ENCODE measurements at places on chromosomes 4 and X. TPM values are rescaled to one million over a fixed set of nuclear protein-coding genes. Genes with fewer than 3 reads are reported as not detected.

DNA sequence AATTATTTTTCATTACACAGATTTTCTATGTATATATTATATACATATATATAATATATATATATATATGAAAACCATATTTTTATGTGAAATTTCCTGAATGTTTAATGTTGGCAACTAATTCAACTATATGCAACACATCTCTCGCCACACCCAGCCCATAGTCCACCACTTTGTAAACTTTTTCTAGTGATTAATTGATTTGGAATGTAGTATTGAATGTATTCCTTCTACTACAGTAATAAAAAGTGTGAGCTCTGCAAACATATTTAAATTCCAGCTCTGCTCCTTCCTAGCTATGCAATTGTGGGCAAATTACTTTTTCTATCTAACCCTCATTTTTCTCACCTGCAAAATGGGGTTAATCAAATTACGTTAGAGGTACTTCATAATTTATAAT, 187.8 kb downstream of the TEX11 start:
- no peaks in the 10 kb centered on the region for H3K27me3 ChIP-seq
- H3K4me1 ChIP-seq: no peaks in the 10 kb centered on the region
- no peak for DNase-seq
- no peak overlapping the region for H3K27ac ChIP-seq
- H3K4me3 ChIP-seq: no peak overlapping the region
- no peaks in the 10 kb centered on the region for H3K36me3 ChIP-seq

- H3K36me3 ChIP-seq: no peaks in the 10 kb centered on the region
- H3K4me3 ChIP-seq: no peak overlapping the region
- no peak overlapping the region for H3K27ac ChIP-seq
- no peak for DNase-seq
- H3K4me1 ChIP-seq: no peaks in the 10 kb centered on the region
- no peaks in the 10 kb centered on the region for H3K27me3 ChIP-seq
Observed at GRCh38 chr4:182367153-182367552, 124.0 kb downstream of the TENM3 start.

- no peaks in the 10 kb centered on the region for H3K27me3 ChIP-seq
- H3K36me3 ChIP-seq: peaks cover 39% of the 10 kb centered on the region
- DNase-seq: no peak
Observed at GRCh38 chr4:148152868-148153625, 289.2 kb downstream of the NR3C2 start.

- no peak overlapping the region for H3K27ac ChIP-seq
- no peak overlapping the region for H3K4me3 ChIP-seq
- H3K4me1 ChIP-seq: no peaks in the 10 kb centered on the region
- no peaks in the 10 kb centered on the region for H3K36me3 ChIP-seq
Observed at GRCh38 chr4:123043013-123043412, 120.6 kb upstream of the NUDT6 start.

- no peaks in the 10 kb centered on the region for H3K4me1 ChIP-seq
- H3K27me3 ChIP-seq: no peaks in the 10 kb centered on the region
- H3K4me3 ChIP-seq: no peak overlapping the region
- no peak overlapping the region for H3K27ac ChIP-seq
- no peak for DNase-seq
Observed at GRCh38 chr4:35993606-35994005, 250.7 kb downstream of the ARAP2 start.

DNA sequence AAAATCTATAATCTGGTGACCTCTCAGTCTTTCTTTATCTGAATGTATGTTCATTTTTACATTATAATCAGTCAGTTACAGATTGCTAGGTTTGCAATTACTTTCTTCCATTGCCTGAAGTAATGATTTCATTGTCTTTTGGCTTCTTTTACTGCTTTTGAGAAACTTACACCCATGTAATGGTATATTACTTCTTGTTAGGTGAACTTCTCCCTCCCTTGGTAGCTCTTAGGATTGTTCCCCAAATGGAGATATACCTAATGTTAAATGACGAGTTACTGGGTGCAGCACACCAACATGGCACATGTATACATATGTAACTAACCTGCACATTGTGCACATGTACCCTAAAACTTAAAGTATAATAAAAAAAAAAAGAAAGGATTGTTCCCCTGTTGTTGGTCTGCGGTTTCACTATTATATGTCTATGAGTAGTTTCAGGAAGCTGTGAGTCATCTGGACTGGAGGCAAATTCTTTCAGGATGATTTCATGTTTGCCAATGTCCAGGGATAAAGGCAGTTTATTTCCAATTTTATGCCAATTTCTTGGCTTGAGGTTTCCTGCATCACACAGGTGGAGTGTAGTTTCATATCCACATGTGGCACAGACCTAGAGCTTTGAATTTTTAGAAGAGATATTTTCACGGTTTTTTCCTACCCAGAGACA, 21.8 kb downstream of the SPANXC start:
- no peaks in the 10 kb centered on the region for H3K27me3 ChIP-seq
- H3K4me3 ChIP-seq: no peak overlapping the region
- no peak for DNase-seq
- H3K27ac ChIP-seq: no peak overlapping the region
- H3K36me3 ChIP-seq: no peaks in the 10 kb centered on the region

DNA sequence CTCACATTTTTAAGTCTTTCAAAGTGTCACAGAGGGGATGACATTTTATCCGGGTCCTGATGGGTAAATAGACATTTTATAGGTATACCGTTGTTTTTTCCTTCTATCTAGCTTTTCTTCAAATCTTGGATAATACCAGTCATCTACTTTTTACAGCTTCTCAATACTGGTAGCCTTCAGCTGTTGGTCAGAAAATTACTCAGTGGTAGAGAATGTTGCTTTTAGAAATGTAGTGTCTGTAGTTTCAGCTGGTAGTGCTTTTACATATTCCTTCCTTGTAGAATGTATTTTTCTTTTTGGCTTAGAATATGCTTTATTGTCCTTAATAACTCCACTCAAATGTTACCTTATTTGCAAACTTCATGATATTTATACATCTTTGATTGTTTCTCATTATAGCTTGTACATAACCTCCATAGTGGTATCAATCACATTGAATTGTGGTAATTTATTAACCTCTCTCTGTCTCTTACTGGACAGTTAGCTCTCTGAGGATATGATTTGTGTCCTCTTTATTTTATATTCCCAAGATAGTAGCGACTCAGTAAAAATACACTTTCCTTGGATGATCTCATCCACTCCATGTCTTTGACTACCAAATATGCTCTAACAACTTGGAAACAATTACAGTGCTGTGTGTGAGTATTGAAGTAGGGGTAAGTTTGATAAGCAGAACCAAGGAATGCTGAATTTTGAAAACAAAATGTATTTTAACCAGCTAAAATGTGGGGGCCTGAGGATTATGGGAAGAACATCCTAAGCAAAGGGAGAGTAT, 53.8 kb downstream of the RAP1GDS1 start:
- H3K36me3 ChIP-seq: no peaks in the 10 kb centered on the region
- H3K4me1 ChIP-seq: no peaks in the 10 kb centered on the region
- no peak overlapping the region for H3K4me3 ChIP-seq
- DNase-seq: no peak
- H3K27me3 ChIP-seq: no peaks in the 10 kb centered on the region

DNA sequence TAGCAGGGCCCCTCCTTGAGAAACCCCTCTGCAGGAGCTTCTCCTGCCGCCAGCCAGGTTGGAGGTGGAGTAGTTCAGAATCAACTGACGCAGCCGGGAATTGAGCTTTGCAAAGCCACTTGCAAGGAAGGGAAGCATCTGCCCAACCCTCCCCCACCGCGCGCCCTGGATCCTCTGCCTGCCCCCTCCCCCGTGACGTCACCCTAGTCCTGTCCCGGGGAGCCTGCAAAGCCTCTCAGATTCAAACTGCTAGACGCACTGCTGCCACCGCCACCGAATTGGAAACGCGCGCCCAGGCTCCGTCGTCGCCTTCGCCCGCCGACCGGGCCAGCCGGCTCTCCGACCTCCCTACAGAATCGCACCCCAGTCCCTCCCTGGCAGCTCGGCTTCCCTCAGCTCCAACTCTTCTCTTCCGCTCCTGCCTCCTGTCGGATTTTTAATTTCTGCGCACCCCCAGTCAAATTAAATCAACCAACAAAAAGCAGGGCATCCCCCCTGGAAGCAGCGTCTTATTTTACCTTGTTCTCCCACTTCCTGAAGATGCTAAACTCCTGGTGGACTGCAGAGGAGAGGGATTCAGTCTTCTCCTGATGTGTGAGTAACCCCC, 3.8 kb downstream of the SLITRK2 start:
- no peak overlapping the region for H3K27ac ChIP-seq
- no peak overlapping the region for H3K4me3 ChIP-seq
- no peaks in the 10 kb centered on the region for H3K4me1 ChIP-seq
- no peak for DNase-seq
- H3K27me3 ChIP-seq: peaks cover 51% of the 10 kb centered on the region
- no peaks in the 10 kb centered on the region for H3K36me3 ChIP-seq

GRCh38 chrX:13655674-13656073, 2.7 kb downstream of the TCEANC start:
- H3K4me3 ChIP-seq: no peak overlapping the region
- no peaks in the 10 kb centered on the region for H3K27me3 ChIP-seq
- H3K36me3 ChIP-seq: peaks cover 22% of the 10 kb centered on the region

DNA sequence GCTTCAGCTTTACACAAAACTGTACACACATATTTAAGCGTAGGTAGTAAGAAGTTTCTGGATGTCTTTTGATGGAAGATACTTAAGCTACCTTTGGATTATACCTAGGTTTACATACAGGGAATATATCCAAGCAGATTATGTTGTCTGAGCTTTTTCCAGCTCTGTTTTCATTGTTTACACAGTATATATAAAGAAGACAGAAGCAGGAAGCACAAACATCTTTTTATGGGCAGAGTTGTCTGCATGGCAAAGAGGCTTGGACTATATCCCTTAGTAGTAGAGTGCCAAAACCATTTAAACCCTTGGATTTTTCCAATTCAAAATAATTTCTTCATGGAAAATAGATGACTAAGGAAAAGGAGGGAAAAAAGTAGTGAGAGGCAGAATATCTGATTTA, 329.4 kb upstream of the AGA start:
- H3K4me1 ChIP-seq: no peaks in the 10 kb centered on the region
- DNase-seq: no peak
- H3K27me3 ChIP-seq: no peaks in the 10 kb centered on the region

DNA sequence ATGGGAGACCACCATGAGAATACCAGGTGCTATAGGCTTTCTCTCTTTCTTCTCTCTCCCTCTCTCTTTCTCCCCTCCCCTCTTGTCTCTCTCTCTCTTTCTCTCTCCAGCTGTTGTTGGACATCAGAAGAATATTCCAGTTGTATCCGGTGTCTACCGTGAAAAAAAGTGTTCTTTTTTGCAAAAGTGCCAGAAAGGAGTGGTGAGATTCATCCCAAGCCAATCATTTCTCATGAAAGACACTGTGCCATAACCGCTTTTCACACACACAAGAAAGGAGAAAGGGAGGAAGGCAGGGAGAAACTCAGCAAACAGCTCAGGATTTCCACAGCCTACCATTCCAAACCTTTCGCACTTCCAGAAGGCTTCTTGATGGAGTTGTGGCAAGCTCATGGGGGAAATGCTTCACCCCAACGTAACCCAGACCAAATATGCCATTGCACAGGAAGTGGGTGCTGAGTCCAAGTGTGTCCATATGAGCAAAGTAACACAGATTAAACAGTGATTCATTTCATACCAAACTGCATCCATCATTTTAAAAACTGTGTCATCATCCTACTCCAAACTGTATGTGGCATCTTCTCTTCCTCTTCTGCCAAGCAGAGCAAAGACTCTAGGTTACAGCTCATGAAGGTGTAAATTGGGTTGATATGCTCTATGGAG, 224.0 kb downstream of the APBB2 start:
- no peak overlapping the region for H3K27ac ChIP-seq
- H3K27me3 ChIP-seq: no peaks in the 10 kb centered on the region
- DNase-seq: no peak

- DNase-seq: no peak
- H3K4me1 ChIP-seq: no peaks in the 10 kb centered on the region
- H3K4me3 ChIP-seq: no peak overlapping the region
Observed at GRCh38 chr4:110372485-110372884, 103.5 kb upstream of the ENPEP start.

The SSX3 gene
- total RNA-seq: not detected

The RNF128 gene
- total RNA-seq: not detected

The HTATSF1 gene
- total RNA-seq: 75.9 TPM

The TBCK gene
- 13.3 TPM for total RNA-seq

The LIN54 gene
- 6.3 TPM for total RNA-seq

The ACTRT1 gene
- not detected for total RNA-seq

The XAGE2 gene
- total RNA-seq: not detected

The FRAS1 gene
- 0.84 TPM for total RNA-seq

The BEX1 gene
- 10.5 TPM for total RNA-seq
